A673 (cell line): ENCODE measurements at places on chromosomes 2 and 18.

DNA sequence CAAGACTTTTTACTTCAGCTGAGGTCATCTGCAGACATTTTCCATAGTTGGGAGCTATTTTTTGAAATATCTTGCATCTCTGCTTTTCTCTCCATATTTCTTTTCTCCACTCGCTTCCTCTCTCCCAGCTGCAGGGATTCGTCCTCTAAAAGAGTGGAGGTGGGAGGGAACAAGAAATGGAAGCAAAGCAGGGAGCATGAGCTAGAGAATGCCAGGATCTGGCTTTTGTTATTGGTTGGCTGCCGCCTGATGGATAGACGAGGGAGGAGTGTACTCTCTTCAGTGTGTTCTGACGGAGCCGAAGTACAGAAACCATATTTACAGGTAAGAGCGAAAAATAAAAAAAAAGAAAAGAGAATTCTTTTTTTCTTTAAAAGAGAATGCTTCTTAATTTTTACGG lies at the start of gene CSRNP3:
TSS of gene CSRNP3 (plus strand) at position 282 of the 400 bp plus-strand sequence. CDS start 125,368 bp downstream, outside the sequence.
- peak; percentile 96 for DNase-seq

DNA sequence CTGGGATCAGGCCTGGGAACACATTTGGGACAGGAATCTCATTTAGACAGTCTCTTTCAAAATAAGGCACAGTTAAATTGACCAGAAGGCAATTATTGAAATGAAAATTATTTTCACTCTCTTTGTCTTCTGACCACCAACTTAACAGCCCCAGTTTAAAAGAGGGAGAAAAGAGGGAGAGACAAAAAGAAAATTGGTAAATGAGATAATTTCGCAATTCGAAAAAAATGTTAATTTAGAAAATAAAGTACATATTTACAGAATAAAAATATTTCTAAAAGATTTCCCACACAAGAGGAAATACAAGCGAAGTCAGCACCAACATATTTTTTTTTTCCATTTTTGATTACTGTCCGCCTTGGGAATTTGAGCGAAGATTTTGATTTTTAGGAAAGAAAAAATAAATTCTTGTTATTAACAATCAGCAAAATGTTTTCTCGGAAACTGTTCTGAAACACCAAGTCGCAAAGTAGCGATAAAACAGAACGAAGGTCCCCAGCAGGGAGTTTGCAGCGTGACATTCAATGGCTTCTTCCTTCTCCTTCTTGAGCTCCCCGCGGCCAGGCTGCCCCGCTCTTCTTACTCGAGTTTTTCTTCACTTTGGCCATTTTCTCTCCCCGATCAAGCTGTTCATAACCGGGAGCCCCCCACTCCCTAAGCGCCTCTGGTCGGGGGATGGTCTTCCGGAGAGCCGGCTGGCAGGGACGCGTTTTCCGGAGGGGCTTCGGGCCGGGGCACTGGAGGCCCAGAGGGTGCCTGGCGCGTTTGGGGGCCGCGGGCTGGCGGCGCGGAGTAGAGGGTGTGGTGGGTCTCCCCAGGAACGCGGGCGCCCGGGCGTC lies 5.0 kb downstream of the SP9 start:
- no peak for DNase-seq

DNA sequence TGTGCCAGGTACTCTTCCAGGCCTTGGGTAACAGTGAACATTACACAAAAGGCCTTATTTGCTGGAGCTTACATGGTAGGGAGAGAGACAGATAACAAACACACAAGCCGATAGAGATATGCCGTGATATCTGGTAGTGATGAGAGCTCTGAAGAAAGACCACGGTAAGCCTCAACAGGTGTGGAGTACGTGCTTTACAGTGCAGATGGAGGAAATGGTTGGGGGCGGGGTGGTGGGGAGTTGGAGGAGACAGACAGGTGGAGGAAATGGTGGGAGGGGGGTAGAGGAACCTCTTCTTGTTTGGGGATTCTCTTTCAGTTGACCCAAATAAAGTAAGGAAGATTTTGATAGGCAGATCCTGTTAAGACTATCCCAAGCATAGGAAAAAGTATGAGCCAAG lies 141.1 kb upstream of the ALPP start:
- DNase-seq = no peak

- no peak for DNase-seq
Measured at GRCh38 chr2:46493241-46493970, 14.0 kb downstream of the TMEM247 start.

DNA sequence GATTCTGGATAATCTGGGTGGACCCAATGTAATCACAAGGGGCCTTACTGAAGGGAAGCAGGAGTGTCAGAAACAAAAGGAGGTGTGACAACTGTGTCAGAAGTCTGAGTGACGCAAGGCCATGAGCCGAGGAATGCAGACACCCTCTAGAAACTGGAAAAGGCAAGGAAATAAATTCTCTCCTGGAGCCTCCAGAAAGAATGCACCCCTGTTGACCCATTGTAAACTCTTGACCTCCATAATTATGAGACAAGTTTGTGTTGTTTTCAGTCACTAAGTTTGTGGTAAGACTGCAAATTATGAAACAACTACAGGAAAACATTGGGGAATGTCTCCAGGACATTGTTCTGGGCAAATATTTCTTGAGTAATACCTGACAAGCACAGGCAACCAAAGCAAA lies 47.3 kb upstream of the B3GNT7 start:
- no peak for DNase-seq

GRCh38 chr2:23230885-23231284 lies 154.1 kb upstream of the KLHL29 start:
- no peak for DNase-seq

- DNase-seq = no peak
Measured at GRCh38 chr18:9926223-9926894, 12.5 kb downstream of the VAPA start.

- no peak for DNase-seq
Measured at GRCh38 chr2:219179601-219180465, 1.8 kb downstream of the RETREG2 start.

GRCh38 chr2:128437204-128437565 lies 118.5 kb upstream of the HS6ST1 start:
- no peak for DNase-seq
